AG09309 (cell line): ENCODE measurements at places on chromosomes 1 and 21.
A peak's percentile ranks its signal among the peaks of the same experiment; 100 is the strongest.

- no peak for DNase-seq
These were observed 20.0 kb downstream of the USP25 start for GRCh38 chr21:15749861-15750159.

- no peak for DNase-seq
These were observed 49.8 kb downstream of the ATP2B4 start for GRCh38 chr1:203676455-203676854.

GRCh38 chr1:169044971-169045370, 61.5 kb upstream of the ATP1B1 start:
- no peak for DNase-seq

GRCh38 chr1:118116909-118117308, 68.1 kb downstream of the SPAG17 start:
- no peak for DNase-seq

GRCh38 chr1:65605621-65606020, 185.2 kb downstream of the LEPR start:
- DNase-seq = no peak

DNA sequence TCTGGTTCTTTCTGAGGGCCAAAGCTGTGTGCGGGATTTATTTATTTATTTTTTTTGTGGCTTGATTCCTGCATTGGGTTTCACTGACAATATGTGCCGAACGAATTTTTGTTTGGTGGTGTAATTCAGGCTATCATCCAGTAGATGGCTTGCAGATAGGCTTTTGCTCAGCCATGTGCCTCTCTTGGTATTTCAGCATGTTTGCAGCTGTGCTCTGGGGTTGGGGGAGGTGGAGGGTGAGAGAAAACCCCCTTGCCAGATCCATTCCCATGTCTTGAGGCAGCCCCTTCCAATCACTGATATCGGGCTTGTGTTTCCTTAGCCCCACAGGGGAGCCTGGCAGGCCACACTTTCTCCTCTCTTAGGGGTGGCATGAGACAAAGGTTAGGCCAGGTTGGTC, 302.4 kb downstream of the PTGER3 start:
- no peak for DNase-seq

GRCh38 chr21:39346671-39347331, 2.1 kb downstream of the HMGN1 start:
- no peak for DNase-seq

DNA sequence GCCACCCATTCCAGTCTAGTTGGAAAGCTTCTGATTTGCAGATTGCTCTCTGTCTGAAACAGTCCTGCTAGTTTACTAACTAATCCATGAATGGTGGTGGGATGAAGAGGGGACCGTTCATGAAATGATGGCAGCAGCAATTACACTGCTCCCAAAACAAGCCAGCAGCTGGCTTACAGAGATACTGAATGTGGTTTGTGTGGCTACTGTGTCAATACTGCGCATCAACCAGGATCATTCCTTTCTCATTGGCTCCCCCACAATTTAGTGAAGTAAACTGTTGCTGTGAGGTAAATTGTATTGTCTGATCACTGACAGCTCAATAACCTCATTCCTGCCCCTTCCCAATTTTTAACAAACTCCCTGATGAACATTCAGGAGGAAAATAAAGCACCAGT, 191.3 kb upstream of the LMO4 start:
- DNase-seq = no peak

DNA sequence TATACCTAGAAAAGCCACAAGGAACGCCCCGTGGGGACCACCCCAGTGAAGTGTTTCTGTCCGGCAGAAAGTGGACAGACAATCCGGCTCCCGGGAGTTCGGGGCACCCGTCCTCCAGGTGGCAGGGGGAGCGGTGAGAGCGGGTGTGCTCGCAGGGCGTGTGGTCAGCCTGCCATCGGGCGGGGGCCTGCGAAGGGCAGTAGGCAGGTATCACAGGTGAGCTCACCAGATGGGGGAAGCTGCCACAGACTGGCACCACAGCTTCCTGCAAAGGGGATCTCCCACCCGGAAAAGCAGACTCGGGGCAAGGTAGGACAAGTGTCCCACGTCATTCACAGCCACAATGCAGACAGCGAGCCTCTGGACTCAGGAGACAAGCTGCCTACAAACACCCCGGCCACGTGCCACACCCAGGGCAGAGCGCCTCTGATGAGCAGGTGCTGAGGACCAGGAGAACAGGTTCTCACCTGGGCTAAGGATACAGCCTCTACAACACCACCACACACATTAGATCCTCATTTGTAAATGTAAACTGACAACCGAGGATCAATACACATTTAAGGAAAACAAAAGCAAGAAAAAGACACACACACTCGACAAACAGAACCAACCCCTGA, 36.4 kb downstream of the VPS26C start:
- no peak for DNase-seq

DNA sequence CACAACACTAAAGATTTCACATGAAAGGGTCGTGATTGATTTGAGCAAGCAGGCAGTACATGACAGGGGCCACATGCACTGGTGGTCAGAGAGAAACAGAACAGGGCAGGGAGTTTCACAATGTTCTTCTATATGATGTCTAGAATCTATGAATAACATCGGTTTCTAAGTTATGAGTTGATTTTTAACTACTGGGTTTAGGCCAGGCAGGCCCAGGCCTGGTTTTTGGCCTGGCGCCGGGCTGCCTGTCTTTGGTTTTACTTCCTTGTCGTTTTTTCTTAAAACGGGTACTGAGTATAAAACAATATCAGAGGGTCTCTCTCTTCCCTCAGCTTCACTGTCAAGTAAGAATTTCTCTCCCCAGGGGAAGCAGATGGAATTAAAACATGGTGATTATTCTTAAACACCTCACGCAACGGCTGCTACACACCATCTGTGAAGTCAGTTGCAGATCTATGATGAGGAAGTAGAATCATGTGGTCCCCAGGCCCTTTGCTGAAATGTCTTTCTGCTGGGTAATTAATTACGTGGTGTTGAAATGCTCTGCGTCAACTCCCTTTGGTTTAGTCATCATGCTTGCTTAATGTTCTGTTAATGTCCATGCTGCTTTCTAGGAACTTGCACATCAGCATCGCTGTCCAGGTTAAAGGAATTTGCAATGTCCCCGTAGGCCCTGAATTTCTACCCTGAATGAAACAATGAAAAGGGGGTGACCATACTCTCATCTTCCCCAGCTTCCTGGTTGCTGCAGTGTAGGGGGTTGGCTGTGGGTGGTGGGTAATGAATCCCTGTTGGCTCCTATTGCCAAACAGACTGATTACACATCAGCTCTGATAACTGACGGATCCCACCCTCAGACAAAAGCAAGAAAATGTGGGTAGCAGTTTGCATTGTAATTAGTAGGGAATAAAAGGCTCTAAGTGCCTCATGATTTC, 70.3 kb downstream of the SERINC2 start:
- peak; percentile 87 for DNase-seq

DNA sequence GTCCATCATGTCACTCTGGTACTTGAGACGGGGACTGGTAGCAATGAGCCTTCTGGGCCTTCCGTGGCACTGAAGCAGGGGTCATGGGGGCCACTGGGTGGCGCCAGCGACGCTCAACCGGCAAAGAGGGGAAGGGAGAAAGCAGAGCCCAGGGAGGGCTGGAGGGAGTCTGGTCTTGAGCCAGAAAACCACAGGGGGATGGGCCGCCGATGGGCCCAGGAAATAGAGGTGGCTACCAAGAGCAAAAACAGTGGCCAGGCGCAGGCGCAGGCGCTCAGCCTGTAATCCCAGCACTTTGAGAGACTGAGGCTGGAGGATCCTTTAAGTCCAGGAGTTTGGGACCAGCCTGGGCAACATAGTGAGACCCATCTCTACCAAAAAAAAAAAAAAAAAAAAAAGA, 21.8 kb downstream of the EXOC8 start:
- no peak for DNase-seq

DNA sequence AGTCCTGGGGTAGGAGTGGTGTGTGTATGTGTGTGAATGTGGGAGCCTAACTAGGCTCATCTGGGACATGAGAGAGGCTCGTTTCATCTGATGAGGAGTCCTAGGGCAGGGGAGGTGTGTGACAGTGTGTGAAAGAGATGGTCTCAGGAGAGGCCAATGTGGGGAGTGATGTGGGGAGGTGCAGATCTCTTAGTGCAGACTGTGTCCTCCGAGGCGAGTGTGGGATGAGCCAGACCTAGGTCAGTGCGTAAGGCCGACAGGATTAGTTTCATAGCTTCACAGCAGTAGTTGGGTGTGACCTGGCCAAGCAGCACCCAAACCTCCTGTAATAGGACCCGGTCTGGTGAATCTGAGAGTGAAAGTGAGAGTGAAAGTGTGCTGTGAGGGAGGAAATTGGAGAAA, 94.7 kb downstream of the LIPI start:
- DNase-seq = no peak

GRCh38 chr1:223242971-223243370, 99.9 kb upstream of the TLR5 start:
- DNase-seq = no peak

DNA sequence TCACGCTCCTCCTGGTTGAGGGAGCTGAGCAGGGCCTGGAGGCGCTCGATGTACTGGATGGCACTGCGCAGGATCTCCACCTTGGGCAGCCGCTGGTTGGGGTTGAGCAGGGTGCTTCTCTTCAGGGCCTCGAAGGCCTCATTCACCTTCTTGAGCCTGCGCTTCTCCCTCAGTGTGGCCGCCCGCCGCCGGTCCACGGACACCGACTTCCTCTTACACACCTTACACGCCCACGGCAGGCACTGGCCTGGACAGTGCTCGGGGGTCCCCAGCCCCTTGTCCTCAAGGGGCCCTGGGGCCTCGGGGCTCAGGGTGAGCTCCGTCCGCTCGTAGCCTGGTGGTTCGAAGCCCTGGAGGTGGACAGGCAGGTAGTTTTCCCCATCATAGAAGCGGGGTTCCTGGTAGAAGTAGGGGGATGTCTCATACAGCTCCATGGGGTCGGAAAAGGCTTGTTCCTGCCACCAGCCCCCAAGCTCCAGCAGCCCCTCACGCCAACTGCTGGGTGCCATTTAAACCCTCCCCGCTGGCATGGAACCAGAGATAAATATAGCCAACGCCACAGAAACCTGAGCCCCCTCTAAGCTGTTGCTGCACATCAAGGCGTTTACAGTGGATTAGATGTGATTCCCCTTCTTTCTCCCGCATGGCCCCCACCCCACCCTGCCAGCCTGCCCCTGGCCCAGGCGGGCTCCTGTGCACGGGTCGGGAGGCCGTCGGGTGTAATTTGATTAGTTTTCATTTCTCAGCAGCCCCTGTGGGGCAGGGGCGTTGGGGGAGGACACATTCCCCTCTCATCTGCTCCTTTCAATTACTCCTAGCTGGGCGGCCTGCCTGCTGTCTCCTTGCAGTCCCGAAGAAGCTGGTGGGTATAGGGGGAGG, at the start of gene MYOG:
Gene MYOG, minus strand, starts transcription at position 485 of the 879 bp plus-strand sequence. Its CDS starts 51 bp downstream, at position 434.
- no peak for DNase-seq

GRCh38 chr21:16596369-16596768, 866.6 kb downstream of the USP25 start:
- DNase-seq = no peak

- DNase-seq = no peak
These were observed 513.0 kb downstream of the PTPRU start for GRCh38 chr1:29749024-29749945.

DNA sequence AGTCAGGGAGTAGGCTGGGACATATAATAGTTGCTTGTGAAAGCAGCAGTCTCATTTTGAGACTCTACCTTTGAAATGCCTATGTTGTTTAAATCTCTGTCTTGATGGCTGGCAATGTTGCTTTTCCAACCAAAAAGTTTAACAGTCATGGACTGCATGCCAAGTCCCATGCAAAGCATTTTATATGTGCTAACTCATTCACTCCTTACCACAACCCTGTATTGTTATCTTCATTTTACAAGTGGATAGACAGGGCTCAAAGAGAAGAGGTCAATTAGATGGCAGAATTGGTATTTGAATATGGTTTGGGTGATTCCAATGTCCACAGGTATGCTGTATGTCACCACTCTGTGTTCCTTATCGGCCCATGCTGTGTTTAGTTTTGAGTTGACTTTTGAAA, 331.4 kb upstream of the USP24 start:
- DNase-seq = peak; percentile 34

- no peak for DNase-seq
These were observed 87.7 kb downstream of the CASZ1 start for GRCh38 chr1:10708757-10709156.

DNA sequence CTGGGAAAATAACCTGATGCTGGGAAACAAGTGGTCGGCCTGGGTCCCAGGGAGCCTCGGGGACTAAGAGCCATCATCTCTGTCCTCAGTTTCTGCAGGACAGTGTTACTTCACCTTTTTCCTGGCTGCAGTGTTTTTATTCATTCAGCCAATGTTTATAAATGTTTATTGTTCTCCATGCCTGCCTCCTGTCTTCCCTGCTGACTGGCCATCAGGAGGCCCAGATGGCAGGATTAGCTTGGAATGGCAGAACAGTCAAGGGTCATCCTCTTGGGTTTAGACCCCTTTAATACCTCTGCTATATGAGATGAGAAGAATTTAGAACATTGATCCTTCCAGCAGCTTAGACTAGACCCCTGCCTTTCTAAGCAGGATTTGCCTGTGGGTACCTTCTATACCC, 13.3 kb downstream of the MAPKAPK2 start:
- no peak for DNase-seq

GRCh38 chr1:15477646-15478212, 1.8 kb downstream of the CELA2B start:
- DNase-seq = no peak

- DNase-seq = no peak
These were observed 58.5 kb downstream of the TENT5C start for GRCh38 chr1:117664314-117664713.

GRCh38 chr1:207155028-207155427, 51.0 kb downstream of the C4BPA start:
- no peak for DNase-seq

DNA sequence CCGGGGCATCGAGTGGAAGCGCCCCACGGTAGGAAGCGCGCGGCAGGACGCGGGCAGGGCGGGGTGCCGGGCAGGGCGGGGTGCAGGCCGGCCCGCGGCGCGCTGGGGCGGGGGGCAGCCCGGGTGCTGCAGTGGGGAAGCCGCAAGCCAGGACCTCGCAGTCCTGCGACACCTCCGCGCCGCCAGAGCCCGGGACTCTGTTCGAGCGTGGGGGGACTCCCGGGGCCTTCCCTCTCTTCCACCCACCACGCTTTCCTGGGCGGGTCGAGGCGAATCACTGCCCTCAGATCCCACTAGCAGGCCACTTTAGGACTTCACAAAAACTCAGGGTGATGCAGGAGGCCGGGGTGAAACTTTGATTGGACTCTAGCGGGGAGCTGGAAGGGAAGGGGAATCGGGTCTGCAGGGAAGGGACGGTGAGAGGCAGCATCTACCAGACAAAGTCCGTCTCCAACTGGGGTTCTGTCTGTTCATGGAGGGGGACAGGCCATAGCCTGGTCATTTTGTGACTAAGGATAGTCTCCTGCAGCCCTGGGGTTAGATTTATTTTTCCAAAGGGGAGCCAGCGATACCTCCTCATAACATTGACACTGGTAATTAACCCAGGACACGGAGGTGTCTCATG, 623 bp downstream of the CAPN2 start:
- no peak for DNase-seq

DNA sequence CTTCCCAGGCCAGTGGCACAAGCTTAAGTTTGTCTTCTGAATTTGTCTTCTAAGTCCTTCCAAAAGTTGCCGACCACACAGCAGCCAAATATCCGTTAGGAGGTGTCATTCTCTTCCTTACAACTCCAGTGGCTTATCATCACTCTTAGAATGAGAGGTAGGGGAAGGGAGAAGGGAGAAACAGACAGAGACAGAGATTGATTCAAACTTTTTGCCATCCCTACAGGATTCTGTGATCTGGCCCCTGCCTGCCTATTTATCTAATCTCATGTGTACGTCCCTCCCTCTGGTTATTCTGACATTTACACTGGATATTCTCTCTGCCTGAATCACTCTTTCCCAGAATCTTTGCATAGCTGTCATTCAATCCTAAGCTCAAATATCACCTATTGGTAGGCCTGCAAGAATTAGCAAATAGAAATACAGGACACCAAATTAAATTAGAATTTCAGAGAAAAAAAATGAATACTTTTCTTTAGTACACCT, 488 bp upstream of the GNL2 start:
- DNase-seq = no peak
